ENCODE measurements at places on chromosomes 4 and X.

DNA sequence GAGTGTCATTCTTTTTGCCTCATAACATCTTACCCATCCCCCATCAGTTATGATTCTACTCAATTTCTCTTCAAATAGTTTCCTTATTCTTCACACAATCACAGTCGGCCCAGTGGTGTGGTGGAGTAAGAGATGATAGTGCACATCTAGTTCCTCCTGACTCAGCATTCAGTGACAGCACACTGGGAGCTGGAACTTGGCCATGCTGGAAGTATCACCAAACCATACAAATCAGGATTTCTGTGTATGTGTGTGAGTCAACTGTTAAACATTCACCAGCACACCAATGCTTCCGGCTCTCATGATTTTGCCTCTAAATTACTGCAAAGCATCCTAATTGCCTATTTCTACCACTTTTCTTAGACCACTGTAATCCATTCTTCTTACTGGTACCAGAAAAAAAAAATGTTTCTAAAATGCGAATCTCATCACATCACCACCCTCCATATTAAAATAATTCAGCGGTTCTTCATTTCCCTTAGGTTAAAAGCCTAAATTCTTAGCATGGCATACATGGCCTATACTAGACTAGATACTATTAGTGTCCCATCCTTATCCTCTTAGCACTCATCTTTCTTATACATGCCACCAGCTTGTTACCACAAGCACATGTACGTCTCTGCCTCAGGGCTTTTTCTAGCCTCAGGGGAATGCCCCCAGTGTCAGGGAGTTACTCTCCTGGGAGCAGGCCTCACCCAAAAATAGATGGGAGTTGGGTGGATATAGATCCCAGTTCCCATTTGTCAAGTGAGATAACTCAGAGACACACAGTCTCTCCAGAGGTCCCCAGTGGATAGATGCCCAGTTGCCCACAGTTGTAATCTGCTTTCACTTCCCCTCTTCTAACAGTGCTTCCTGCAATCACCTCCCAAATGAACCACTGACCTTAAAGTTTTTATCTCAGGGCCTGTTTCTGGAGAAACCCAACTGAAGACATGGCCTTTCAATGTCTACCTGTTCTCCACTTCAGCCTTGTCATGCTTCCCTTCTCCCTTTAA, 49.2 kb upstream of the DDX53 start:
- no peak for DNase-seq

- no peak for DNase-seq
Measured at GRCh38 chrX:1076871-1077651, 135.4 kb downstream of the CRLF2 start.

DNA sequence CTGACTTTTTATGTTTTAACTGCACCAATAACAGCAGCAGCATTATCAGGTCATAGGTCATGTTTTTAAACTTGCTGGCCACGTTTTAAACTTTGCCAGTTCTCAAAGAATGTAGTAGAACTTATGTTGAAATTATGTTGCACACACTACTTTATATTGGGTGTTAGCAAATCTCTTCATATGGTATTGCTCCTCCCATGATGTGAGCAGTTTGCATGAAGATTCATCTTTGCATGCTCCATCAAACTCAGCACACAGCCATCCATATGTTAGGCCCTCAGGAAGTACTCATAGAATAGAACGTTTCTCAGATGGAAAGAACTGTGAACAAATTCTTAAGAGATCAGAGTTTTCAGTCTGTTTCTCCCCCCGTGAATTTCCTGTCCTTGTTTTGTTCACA, 128.6 kb upstream of the MAP9 start:
- DNase-seq = no peak

DNA sequence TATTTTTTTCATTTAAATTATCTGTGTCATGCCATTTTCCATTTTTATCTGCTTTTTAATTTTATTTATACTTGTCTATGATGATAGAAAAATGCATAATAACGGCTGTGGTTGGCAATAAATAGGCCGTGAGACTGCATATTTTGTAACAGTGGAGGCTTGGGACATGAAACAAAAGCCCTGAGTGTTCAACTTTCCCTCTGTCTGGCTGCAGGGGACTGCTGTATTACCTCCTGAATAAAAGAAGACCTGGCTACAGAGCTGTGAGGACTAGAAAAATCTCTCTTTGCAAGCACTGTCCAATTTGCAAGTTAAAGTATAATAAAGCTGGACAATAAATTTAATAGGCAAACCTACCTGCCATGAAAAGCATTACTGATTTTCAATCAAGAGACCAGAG, 82.1 kb downstream of the MAGEB10 start:
- DNase-seq = no peak

Data from stimulated activated CD8-positive, alpha-beta memory T cell treated with anti-CD3 and anti-CD28 coated beads, Interleukin-4, amount 100 ng/mL, for 1 hour (primary cell).